ENCODE measurements at places on chromosomes 16 and 17. TPM values are rescaled to one million over a fixed set of nuclear protein-coding genes. Genes with fewer than 3 reads are reported as not detected.

The NHLRC4 gene
- total RNA-seq, result not detected

The KRT39 gene
- total RNA-seq, result not detected

The USP43 gene
- 4.3 TPM for total RNA-seq

GRCh38 chr17:9241371-9241712, 220.0 kb downstream of the NTN1 start:
- no peak overlapping the region for H3K4me3 ChIP-seq
- no peaks in the 10 kb centered on the region for H3K27me3 ChIP-seq
- peaks cover 2% of the 10 kb centered on the region for H3K4me1 ChIP-seq
- peak overlapping the region; percentile 61 for H3K27ac ChIP-seq
- no peak for DNase-seq

DNA sequence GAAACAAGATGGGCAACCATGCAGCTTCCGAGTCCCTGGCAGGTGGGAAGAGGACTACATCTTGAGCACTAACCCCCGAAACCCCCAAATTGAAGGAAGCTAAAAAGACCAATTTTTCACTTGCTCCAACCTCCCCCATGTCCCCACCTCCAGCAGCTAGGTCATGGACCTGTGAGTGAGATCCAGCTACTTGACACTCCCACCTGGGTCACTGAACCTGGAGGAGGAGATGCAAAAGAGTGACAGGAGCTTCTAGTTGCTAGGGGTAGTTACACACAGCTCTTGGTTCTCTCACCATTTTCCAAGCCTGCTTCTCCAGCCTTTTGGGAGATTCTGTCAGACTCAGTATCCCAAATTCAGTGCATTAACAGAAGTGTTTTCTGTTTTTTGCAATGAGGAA, 11.2 kb downstream of the PDZD9 start:
- H3K27me3 ChIP-seq, result no peaks in the 10 kb centered on the region
- no peak overlapping the region for H3K4me3 ChIP-seq
- no peak overlapping the region for H3K27ac ChIP-seq
- H3K36me3 ChIP-seq, result peaks cover 5% of the 10 kb centered on the region
